ENCODE measurements at places on chromosomes 12 and 14.

GRCh38 chr12:85606455-85606854 lies 229.8 kb downstream of the RASSF9 start:
- no peak for DNase-seq

DNA sequence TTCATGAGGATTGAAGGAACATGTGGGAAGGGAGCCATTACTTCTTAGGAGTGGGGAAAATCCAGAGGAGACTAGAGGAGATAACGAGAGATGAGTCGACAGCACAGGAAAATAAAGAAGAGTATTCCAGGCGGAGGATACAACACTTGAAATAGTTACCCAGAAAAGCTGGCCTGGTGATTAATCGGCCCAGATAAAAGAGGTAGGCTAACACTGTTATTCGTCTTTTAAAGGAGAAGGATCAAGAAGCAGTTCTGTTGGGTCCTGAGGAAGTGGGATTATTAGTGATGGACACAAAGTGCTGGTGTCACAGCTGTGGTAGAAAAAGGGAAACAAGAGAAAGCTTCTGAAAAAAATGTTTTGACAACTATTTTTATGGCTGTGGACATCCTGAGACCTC lies 425.3 kb downstream of the ZFP36L1 start:
- no peak for DNase-seq

DNA sequence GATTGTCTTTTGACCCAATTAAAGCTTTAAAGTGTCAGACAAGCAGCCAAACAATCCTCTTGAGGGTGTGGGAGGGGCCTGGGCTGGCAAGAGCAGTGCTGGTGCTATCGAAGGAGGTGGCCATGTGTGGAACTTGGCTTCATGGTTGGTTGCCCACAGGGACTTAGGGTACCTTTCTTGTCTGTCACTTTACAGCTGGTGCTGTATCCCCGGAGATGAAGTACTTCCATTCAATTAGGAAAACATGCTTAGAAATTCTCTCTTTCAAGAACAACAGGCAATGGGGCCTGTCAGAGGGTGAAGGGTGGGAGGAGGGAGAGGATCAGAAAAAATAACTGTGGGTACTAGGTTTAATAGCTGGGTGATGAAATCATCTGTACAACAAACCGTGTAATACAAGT lies 86.5 kb downstream of the DAAM1 start:
- no peak for DNase-seq

DNA sequence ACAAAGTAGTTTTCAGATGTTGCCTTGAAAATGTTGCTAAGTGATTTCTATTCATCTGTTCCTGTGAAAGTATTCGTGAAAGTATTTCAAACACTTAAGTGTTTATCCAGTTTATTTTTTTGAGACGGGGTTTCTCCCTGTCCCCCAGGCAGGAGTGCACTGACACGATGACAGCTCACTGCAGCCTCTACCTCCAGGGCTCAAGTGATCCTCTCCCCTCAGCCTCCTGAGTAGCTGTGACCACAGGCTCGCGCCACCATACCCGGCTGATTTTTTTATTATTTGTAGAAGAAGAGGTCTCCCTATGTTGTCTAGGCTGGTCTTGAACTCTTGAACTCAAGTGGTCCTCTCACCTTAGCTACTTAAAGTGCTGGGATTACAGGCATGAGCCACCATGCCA lies 1.7 kb downstream of the ZDHHC17 start:
- DNase-seq, result no peak

- peak; percentile 85 for DNase-seq
Measured at GRCh38 chr12:103548622-103549601, 38.2 kb upstream of the STAB2 start.

DNA sequence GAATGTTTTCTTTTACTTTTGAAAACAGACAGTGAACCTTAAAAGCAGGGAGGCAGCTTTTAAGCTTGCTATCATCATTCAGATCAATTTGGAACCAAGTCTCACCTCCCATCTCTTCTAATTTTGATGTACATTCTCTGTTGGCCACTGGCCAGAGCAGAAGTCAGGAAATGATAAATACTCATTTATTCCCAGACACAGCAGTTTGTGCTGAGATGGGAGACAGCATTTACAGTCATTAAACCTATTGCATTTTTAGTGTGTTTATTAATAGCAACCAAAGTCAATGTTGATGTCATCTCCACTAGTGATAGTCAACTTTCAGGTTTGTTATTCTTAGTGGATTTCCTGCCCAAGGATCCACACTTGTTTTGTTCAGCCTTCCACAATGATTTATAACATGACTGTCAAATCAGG lies 320.0 kb upstream of the ATP2B1 start:
- no peak for DNase-seq

DNA sequence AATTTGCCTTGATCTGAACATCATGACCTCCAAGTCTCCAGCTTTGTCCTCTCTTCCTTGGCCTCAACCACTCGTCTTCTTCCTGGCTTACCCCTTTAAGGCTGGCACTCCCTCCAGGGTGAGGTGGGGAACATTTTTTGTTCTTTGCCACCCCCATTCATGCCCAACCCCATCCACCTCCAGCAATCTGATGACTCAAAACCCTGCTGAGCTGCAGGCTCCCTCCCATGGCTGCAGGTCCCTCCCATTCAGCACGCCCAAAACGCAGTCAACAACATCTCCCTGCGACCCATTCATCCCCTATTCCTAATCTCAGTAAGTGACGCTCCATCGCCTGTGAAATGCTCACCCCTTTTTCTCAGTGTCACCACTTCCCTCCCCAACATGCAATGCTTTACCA lies 138.8 kb upstream of the PRMT8 start:
- no peak for DNase-seq

GRCh38 chr12:79482921-79483320 lies 207.8 kb downstream of the PAWR start:
- DNase-seq, result no peak

DNA sequence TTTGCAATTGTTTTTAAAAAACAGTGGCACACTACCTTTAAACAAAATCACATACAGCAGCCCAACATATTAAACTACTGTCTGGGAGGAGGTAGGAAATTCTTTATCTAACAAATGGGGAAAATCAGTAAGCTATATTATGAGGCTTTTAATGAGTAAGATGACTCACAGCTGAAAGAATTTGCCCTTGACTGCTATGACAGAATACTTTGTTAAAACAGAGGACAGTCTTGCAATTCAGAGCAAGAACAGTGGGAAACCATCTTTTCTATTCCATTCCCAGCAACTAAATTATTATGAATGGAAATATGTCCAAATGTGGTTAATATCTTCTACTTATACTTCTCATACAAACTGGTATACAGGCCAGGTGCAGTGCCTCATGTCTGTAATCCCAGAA lies 49.2 kb upstream of the SGPP1 start:
- DNase-seq, result no peak

- no peak for DNase-seq
Measured at GRCh38 chr12:84079626-84080025, 833.0 kb downstream of the SLC6A15 start.

DNA sequence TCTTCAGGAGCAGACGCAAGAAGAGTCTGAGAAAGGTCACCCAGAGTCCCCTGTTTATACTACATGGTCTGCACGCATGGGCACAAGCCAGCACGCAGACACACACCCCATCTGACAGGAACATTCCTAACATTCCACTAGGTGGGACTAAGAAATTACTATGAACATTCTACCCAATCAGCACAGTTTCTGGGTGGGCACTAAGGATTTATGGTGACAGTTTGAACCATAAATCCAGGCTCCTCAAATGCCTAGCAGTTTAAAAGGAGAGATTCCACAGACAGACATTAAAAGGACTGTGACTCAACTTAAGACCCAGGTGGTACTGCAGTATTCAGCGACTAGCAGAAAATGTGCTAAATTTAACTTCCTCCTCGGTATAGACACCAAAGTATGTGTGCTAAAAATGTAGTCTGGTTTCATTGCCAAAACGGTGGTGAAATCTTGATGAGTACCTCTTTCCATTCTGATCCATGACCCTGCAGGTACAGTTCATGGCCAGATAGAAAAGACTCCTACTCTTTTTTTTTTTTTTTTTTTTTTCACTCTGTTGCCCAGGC lies 16.2 kb downstream of the ABHD4 start:
- DNase-seq, result no peak

- DNase-seq, result no peak
Measured at GRCh38 chr14:59832653-59833294, 37.8 kb downstream of the RTN1 start.

DNA sequence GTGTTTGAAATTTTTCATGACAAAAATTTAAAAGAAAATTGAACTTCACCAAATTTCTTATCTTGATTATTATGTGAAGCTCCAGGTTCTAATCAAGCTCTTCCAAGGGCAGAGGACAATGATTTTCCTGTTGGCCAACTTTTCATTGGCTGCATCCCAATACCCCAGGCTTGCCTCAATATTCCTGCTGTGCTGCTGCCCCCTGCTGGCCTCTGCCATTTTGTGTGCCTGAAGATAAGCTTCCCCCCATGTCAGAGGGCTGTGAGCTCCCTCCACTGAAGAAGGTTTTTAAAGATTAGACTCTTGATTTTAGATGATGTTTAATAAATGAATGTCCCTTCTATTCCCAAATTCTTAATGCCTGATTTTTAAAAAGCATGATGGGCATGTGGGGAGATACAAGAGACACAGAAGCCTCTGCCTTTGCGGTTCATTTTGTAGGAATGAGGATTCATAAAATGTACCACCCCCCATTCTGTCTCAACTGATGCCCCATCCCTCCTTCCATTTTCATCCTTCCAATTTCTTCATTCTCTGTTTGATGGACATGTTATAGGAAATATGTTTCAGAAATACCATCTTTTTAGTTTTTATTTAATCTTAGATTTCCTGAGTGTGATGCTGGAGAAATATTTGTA lies 76.7 kb upstream of the RGS6 start:
- DNase-seq, result peak; percentile 78

GRCh38 chr14:31269634-31270195 lies 62.1 kb upstream of the HECTD1 start:
- DNase-seq, result no peak

DNA sequence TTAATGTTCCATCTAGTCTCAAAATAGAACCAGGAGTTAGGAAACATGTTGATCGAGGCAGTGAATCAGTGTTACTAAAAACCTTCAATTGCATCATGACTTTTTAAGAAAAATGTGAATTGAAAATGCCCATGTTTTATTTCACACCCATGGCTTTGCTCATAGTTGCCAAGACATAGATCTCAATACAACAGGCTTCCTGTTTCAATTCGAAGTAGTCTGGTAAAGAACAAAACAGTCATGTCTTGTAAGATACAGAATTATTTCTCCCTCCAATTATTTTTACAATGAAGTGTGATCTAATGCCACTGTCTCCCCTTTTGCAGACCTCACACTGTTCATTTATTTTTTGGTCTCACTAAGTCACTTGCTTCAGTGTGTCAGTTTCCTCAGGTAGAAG lies 44.6 kb upstream of the FAR2 start:
- DNase-seq, result no peak

DNA sequence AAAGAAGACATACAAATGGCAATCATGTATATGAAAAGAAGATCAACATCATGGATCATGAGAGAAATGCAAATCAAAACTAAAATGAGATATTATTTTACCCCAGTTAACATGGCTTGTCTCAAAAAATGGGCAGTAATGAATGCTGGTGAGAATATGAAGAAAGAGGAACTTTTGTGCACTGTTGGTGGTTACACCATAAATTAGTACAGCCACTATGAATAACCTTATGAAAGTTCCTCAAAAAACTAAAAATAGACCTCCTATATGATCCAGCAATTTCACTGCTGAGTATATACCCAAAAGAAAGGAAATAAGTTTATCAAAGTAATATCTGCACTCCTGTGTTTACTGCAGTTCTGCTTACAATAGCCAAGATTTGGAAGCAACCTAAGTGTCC lies 151.7 kb downstream of the PDZRN4 start:
- no peak for DNase-seq

GRCh38 chr12:52097045-52097666 lies 17.7 kb downstream of the SMIM41 start:
- DNase-seq, result no peak

GRCh38 chr14:90383731-90384542 lies 12.9 kb upstream of the CALM1 start:
- DNase-seq, result peak; percentile 64

GRCh38 chr12:121837680-121838079 lies 21.0 kb downstream of the HPD start:
- no peak for DNase-seq

DNA sequence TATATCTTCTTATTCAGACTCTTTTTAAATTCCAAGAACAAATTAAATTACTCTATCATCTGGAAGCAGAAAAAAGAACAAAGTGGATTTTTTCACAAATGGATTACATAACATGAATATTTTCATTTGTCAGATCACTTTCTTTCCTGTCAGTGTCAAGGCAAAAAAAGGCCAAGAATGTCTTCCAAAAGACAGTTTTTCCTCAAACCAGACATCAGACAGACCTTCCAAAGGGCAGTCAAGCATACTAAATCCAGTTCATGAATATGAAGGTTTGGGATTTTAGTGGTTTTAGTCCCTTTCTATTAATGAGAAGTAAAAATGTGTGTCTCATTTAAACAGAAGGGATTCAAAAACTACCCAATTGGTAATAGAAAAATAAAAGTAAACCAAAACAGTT lies 336.0 kb downstream of the CEP128 start:
- no peak for DNase-seq

- no peak for DNase-seq
Measured at GRCh38 chr14:101066826-101067510, 163.4 kb upstream of the RTL1 start.

- DNase-seq, result no peak
Measured at GRCh38 chr14:92190768-92191167, 69.0 kb downstream of the CPSF2 start.

DNA sequence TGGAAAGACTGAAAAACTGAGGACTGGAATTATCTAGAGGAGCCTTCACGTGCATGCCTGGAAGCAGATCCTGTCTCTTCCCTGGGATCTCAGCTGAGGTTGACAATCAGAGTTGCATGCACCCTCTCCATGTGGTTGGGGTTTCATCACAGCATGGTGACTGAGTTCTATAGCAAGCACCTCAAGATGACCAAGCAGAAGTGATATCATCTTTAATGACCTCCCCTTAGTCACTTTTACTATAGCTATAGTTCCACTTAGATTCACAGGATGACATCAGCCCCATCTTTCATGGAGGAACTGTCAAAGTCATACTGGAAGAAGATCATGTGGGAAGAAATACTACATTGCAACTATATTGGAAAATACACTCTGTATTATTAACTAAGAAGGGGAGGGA lies 105.8 kb upstream of the ATXN7L3B start:
- no peak for DNase-seq

GRCh38 chr14:40911141-40911540 lies 695.5 kb upstream of the LRFN5 start:
- no peak for DNase-seq

- DNase-seq, result no peak
Measured at GRCh38 chr12:73486256-73486655, 1051.4 kb upstream of the ATXN7L3B start.

DNA sequence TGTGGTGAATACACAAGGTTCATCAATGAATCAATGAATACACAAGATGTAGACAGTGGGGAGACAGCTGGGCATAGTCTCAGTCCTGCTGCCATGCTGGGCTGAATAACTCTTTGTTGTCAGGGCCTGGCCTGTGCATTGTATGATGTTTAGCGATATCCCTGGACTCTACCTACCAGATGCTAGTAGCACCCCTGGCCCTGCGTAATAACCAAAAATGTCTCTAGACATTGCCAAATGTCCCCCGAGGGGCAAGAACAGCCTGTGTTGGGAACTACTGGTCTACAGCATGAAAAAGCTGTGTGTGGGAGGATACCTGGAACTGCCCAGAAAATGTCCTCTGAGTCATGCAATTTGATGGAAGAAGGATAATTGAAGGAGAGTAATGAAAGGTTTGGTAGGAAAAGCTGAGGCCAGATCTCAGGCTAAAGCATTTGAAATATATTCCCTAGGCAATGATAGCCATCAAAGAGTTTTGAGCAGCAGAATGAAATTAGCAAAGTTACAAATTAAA lies 128.2 kb downstream of the TMEM30B start:
- DNase-seq, result no peak
